ENCODE measurements at places on chromosomes 1 and 21.

- peak; percentile 30 for DNase-seq
Measured at GRCh38 chr1:30111431-30111830, 612.0 kb downstream of the MATN1 start.

DNA sequence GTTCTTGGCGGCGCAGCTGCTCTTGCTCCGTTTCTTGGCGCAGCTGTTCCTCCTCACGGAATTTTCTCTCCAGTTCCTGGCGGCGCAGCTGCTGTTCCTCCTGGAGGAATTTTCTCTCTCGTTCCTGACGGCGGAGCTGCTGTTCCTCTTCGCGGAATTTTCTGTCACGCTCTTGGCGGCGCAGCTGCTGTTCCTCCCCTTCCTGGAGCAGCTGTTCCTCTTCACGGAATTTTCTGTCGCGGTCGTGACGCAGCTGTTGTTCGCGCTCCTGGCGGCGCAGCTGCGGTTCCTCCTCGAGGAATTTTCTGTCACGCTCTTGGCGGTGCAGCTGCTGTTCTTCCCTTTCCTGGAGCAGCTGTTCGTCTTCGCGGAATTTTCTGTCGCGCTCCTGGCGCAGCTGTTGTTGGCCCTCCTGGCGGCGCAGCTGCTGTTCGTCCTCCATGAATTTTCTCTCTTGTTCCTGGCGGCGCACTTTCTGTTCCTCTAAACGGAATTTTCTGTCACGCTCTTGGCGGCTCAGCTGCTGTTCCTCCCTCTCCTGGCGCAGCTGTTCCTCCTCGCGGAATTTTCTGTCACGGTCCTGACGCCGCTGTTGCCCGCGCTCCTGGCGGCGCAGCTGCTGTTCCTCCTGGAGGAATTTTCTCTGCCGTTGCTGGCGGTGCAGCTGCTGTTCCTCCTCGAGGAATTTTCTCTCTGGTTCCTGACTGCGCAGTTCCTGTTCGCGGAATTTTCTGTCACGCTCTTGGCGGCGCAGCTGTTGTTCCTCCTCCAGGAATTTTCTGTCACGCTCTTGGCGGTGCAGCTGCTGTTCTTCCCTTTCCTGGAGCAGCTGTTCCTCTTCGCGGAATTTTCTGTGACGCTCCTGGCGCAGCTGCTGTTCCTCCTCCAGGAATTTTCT lies 7.0 kb downstream of the TCHH start:
- no peak for DNase-seq

DNA sequence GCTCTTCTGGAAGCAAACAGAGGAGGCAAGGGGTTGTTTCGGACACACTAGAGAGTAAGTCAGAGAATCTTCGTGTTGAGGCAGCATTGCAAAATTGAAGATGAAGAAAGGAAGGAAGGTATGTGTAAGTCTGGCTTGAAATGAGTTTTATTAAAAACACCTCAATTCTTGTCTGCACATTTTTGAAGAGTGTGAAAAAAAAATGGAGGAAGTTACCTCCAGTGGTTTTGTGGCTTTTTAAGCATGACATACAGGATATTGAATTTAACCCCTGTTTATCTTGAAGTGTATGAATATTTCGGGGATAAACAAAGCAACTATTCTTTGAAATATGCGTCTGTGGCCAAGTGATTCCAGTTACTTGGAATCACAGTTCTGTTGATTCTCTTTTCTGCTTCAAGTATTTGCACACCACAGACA lies 203.2 kb upstream of the SGIP1 start:
- DNase-seq = peak; percentile 47

GRCh38 chr1:92136341-92136740 lies 56.2 kb downstream of the BTBD8 start:
- DNase-seq = no peak

- DNase-seq = no peak
Measured at GRCh38 chr1:214303141-214303930, 22.4 kb downstream of the SMYD2 start.

DNA sequence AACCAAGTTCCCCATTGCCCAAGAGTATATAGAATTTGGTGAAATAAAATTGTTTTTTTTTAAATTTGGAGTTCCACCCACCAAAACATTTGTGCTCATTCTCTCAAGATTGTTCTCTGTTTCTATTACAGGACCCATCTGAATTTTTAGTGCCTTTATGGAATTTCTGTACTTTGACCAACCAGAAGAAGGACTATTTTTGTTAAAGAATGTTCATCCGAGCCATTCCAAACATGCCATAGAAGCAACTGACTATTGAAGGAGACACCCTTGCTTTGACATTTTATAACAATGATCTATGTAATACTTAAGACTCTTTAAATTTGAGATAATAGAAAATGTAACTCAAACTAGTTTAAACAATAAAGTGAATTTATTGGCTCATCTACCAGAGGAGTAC lies 655.7 kb upstream of the ADAMTS5 start:
- DNase-seq = no peak

- DNase-seq = no peak
Measured at GRCh38 chr1:3821004-3821403, 24.7 kb upstream of the LRRC47 start.

DNA sequence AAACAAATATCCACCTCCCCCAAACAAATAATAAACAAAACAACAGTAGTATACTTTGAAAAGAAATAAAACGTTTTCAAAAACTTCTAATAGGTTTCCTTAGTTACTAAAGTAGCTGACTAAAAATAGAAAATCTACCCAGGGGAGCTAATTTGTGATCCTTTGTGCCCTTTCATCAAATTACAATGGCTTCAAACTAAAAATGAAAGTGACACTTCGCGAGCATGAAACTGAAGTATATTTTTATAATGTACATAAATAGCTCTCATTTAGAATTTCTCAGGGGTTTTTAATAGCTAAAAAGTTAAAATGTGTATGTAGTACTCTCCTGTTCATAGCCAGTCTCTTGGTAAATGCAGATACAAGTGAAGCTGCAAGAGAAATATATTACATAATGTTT lies 78.4 kb downstream of the BRINP3 start:
- no peak for DNase-seq

- no peak for DNase-seq
Measured at GRCh38 chr21:38356883-38357625, 100.3 kb downstream of the KCNJ15 start.

DNA sequence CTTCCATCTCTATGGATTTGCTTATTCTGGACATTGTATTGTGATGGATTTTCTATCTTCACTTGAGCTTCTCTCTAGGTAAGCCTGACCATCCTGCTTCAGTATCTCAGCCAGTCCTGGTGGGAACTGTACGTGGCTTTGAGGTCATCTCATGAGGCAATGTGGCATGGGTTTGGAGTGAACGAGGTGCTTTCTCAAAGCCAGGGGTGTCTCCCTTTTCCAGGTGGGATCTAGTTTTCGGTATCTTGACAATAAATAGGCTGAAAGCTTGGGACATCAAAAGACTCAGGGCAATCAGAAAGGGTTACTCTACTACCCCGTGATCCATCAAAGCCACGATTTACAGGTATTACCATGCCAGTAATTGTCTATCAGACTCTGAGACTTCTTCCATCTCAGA lies 40.8 kb downstream of the AZIN2 start:
- DNase-seq = no peak

- peak; percentile 82 for DNase-seq
Measured at GRCh38 chr1:91851130-91852010, 34.6 kb downstream of the TGFBR3 start.

GRCh38 chr1:234607109-234608024 lies 2.6 kb downstream of the IRF2BP2 start:
- peak; percentile 72 for DNase-seq

DNA sequence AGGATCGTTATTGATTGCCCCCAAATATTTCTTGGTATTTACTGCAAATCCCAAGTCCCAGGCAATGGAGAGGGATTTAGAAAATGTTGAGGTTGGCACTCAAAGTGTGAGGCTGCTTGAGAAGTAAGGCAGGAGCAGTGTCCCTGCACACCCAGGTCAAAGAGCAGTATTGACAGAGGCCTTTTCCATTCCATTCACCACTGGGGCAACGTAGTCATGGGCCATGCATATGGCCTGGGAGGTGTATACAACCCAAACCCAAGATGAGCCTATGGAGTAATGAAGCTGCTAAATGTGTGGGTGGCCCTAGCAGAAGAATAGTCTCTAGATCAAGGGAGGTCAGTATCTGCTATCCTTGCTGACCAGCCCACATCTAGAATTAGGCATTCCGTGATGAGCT lies 245.6 kb downstream of the FOXD2 start:
- no peak for DNase-seq

DNA sequence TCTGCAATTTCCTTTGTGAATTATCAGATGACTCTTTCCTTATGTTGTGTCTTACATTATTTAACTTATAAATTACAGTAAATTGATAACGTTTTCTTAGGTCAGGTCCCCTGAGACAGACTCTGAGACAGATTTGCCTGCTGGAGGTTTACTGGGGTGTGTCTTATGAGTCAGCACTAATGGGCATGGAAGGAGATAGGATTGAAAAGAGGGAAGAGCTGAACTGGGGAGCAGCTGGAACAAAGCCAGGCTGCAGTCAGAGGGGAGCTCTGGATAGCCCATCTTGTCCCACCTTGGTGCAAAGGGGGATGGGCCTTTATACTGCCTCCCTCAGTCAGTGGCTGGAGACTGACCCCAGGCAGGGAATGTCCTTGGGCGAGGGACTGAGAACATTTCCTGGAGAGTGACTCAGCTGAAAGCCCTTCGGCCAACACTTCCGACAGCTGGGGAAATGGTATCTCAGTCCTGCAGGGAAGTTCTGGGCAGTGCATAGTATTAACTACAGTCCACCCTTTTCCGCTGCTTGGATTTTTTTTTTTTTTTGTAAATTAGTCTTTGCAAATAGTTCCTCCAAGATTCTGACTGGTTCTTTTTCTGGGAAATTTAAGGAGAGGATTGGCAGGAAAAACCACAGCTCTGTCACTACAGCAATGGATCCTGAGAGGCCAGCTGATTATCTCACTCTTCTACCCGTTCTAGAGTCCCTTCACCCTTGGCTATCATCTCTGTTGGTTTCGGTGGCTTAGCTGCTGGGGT lies 39.1 kb upstream of the CDC42BPA start:
- DNase-seq = peak; percentile 95

- peak; percentile 84 for DNase-seq
Measured at GRCh38 chr1:168287237-168287664, 6.6 kb downstream of the TBX19 start.

GRCh38 chr1:109756848-109757521 lies 6.7 kb downstream of the EPS8L3 start:
- DNase-seq = no peak

GRCh38 chr1:180534214-180534613 lies 24.6 kb upstream of the OVAAL start:
- DNase-seq = no peak

DNA sequence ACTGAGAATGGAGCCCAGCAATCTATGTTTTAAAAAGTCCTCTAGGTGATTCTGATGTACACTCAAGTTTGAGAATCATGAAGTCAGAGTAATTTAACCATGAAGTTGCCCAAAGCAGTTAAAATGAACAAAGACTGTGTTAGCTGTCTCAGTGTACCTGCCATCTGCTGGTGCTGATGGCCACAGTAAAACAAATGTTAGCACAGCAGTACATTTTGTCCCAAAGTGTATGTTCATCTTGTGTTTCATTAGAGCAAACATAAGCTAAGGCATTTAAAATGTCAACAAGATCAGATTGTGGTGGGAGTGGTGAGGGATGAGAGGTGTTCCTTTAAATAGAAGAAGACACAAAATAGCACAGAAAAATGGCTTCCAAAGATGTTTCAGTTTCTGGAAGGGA lies 31.1 kb downstream of the FYB2 start:
- DNase-seq = no peak

DNA sequence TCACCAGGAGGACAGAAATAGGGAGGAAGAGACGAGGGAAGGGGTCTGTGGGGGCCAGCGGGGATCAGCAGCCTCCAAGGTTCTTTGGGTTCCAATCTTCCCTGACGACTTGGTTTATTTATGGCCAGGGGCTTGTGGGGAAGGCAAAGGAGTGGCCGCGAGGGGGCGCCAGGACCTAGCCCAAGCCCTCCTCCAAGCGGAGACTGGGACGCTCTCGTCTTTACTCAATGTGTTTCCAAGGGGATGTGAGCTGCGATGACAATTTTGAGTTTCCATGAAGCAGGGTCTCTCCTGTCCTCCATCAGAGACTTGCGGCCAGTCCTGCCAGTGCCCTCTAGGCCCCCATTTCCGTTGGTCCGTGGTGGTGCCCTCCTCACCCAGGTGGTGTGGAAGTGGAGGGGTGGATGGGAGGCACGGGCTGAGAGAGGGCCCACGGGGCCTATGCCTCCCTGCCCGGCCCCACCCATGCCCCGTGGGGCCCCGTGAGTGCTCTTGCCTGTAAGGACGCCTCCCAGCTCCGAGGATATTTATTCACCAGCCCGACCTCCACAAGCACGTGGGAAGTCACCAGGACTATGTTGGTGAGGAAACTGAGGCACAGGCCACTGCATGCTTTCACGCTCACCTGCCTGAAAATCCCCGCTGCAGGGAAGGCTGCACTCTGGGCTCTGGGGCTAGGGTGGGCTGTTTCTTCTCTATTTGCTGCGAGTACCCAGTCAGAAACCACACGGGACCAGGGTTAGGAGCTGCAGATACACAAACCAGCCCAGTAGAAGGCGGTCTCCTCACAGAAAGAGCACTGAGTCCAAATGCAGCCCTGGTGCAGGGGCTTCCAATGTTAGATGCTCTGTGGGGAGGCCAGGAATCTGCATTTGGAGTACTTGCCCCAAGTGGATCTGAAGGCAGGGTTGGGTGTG lies 26.5 kb downstream of the DMRTB1 start:
- DNase-seq = peak; percentile 76

- DNase-seq = no peak
Measured at GRCh38 chr1:236163463-236164153, 21.3 kb downstream of the GPR137B start.

- DNase-seq = peak; percentile 14
Measured at GRCh38 chr1:212814537-212815334, 23.0 kb downstream of the TATDN3 start.

All from M059J (cell line).